ENCODE measurements at places on chromosomes 11 and 22.
A peak's percentile ranks its signal among the peaks of the same experiment; 100 is the strongest.

GRCh38 chr11:69642913-69643632 is 2.1 kb downstream of the CCND1 start:
- DNase-seq = peak; percentile 67

GRCh38 chr11:83970061-83970671 is 684.0 kb upstream of the CCDC90B start:
- no peak for DNase-seq

- DNase-seq = no peak
These were observed 910.1 kb downstream of the TBC1D22A start for GRCh38 chr22:47672526-47672925.

GRCh38 chr11:100730266-100730665 is 43.2 kb downstream of the ARHGAP42 start:
- no peak for DNase-seq

DNA sequence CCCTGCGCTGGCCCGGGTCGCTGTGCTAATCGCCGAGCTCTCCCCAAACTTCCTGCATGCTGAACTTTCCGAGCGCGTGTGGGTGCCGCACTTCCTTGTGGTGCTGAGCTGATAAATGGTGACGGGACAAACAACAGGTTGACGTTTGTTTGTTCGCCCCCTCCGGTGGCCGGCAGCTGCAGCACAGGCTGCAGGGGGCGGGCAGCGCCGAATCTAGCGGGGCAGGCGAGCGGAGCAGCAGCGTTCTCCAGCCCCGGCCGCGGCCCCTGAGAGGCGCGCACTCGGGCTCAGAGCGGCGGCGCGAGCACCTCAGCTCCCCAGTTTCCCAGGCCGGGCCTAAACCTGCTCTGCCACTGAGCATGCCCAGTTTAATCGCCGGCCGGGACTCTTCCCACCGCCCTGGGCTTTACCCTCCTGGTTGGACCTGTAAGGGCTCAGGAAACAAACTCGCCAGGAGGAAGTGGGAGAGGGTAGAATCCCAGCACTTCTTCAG is at the start of gene PDGFD:
Gene PDGFD, minus strand, starts transcription at position 120 of the 493 bp plus-strand sequence.
- no peak for DNase-seq

DNA sequence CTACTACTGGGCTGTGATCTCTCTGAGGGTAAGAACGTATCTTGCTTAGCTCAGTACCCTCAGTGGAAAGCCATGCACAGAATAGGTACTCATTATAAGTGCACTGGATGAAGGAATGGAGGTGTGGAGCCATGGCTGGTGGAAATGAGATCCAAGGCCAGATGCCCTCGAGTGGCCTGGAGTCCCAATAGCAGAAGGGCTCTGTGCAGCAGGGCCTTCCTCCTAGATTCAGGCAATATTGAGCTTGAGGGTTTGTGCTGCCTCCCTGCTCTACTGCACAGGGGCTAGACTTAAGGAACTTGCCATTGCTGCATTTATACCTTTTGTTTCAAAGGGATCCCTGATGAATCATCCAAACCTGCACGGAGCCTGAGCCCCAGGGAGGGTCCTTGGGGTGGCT is 33.6 kb upstream of the TUB start:
- no peak for DNase-seq

DNA sequence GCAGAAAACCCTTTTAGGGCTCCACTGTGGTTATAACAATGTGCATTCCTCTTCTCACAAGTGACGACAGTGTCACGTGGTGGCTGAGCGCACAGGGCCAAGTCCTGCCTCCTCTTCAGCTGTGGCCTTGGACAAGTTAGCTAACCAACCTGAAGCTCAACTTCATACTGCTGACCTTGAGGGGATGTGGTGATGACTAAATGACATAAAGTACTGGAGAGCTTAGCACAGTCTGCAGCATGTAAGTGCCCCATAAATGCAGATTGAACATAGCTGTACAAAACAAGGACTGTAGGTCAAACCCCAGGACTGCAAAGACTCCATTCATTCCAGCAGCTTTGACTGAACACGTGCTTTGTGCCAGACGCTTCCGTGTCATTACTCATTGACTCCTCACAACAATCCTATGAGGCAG is 20.1 kb upstream of the MRGPRX2 start:
- DNase-seq = no peak

DNA sequence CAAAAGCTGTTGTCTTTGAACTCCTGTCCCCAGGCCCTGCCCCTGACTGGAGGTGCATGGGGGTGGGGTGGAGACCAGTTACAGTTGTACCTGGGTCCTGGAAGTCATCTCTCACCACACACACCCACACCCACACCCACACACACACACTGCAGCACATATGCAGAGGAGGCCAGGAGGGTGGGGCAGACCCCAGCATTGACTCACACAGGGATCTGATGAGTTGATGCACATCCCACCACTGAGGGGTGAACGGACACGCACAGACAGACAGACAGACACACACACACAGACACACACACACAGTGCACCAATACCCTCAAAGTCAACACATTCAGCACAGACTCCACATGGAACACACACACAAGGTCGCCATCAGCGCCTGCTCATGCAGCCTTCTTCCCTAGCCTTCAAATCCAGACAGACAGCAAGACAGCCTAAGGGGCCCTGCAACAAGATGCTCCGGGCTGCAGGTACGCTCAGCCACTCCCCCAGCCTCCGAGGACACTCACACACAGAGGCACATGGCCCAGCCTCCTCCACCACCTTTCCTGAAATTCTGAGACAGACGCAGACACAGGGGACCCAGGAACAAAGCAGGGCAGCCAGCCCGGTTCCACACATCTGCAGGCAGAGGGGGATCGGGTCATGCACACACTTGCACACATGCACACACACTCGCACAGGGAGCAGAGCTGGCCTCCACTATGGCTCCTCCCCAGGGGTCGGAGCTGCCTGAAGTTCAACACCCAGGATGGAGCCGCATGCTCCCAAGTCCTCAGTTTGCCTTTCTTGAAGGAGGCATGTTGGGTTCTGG is 26.5 kb downstream of the SYT7 start:
- DNase-seq = no peak

All from activated T-helper 9 cell treated with anti-CD3 and anti-CD28 coated beads, Interleukin-2, amount 50 U/mL, for 16 hours (primary cell).